ENCODE measurements at places on chromosomes 1 and 21. TPM values are rescaled to one million over a fixed set of nuclear protein-coding genes. Genes with fewer than 3 reads are reported as not detected.

DNA sequence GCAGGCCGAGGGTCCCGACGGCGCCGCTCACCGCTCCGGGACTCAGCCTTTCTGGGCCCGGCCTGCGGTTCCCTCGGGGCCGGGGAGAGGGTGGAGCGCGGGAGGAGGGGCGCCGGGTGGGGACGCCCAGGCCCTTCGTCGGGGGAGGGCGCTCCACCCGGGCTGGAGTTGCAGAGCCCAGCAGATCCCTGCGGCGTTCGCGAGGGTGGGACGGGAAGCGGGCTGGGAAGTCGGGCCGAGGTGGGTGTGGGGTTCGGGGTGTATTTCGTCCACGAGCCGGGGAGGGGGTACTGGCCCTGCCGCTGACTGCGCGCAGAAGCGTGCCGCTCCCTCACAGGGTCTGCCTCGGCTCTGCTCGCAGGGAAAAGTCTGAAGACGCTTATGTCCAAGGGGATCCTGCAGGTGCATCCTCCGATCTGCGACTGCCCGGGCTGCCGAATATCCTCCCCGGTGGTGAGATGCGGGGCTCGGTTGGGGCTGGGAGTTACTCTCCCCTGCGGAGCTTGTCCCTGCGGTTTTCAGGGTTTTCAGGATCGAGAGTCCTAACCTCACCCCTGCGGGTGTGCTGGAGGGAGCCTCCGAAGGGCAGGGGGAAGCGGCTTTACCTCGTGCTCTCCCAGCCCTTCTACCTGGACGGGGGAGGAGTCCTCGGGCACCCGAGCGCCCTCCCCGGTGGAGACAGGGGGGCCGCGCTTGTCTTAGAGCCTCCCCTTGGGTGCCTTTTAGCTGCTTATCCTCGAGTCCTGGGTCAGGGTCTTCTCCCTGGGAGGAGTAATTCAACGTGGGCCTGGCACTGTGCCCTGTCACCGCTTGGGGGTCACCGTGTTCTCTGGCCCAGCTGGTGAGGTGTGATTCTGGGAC is 2.1 kb downstream of the SAMD11 start:
- no peak for DNase-seq

GRCh38 chr21:32320059-32320458 is 21.4 kb downstream of the MRAP start:
- DNase-seq, result no peak

Gene SPRR2F
- not detected for total RNA-seq

GRCh38 chr1:107669996-107670395 is 295.0 kb downstream of the VAV3 start:
- DNase-seq, result no peak

GRCh38 chr1:112706505-112707220 is at the start of gene RHOC:
Gene RHOC, minus strand, starts transcription at chr1:112707127. Its CDS starts 3,328 bp downstream, at chr1:112703799.
- DNase-seq, result no peak

DNA sequence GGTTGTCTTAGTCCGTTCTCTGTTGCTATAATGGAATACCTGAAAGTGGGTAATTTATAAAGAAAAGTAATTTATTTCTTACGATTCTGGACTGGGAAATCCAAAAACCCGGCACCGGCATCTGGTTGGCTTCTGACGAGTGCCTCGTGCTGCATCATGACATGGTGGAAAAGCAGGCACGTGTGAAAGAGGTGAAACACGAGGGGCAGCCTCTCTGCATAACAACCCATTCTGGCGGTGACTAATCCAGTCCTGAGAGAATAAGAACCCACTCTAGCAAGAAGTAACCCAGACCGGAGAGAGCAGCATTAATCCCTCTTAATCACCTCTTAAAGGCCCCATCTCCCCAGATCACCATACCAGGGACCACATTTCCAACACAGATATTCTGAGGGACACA is 2.7 kb upstream of the EDEM3 start:
- no peak for DNase-seq

Gene S100A7A
- total RNA-seq, result not detected

DNA sequence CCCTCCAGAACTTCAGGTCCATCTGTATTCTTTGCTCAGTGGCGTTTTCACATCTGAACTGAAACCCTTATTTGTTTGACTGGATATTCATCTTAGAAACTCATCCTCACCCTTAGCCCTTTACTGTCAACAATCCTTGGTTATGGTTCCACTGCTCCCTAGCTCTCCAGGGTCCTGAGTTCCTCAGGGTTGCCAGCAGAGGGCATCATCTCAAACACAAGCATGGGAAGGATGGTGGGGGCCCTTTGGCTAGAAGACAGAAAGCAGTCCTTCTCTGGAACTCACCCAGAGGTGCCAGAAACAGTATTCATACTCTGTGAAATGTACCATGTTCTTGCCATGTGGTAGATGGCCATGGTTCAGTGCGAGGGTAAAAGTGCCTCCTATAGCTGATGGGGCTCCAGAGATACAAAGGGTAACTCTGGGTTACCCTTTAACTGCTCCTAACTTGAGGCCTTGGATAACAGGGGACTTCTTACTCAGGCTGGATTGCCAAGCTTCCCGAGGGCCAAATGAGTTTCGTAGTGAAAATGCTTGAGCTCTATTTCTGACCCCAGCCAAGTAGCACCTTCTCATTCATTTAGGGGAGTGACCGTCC is 11.3 kb downstream of the NCSTN start:
- DNase-seq, result no peak

DNA sequence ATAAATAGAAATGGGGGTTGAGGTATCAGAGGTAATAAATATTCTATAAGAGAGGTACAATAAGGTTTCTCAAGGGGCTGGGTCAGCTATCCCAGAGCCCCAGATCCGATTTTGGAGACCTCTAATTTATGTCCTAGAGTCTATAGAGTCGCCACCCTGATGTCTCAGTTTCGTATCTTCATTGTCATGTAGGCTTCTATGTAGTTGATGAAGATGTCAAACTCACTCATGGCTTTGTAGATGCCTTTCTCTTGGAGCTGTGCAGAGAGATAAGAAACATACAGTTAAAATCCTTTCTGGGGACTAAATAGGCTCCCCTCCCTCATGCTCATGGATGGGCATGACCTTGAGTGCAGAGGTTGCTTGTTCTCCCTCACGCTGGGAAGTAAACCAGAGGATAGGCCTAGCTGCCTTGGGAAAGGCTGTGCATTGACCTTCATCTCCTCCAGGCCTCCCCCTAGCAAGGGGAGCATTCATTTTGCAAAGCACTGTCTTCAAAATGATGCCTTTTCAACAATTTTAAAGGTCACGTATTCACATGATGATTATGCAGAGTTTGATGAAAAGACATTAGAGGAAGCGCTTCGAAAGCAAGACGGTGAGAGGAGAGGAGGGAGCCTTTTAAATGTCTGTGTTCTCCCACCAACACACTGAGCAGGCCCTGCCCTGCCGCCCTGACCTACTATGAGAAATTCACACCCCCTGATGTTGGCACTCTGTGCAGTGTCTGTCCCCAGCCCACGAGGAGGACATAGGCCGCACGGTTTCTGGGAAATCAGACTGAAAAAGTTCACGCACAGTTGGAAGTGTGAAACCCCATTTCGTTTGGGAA is 1.9 kb upstream of the IL19 start:
- DNase-seq, result no peak

Gene ISG15
- 338 TPM for total RNA-seq

DNA sequence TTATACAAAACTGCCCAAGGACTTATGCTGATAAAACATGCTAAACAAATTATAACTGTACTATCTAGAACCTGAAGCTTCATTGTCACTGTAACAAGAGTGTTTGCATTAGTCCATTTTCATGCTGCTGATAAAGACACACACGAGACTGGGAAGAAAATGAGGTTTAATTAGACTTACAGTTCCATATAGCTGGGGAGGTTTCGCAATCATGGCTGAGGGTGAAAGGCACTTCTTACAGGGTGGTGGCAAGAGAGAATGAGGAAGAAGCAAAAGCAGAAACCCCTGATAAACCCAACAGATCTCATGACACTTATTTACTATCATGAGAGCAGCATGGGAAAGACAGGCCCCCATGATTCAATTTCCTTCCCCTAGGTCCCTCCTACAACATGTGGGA is 100.4 kb downstream of the SPATA6 start:
- no peak for DNase-seq

GRCh38 chr21:18529254-18529653 is 125.7 kb upstream of the TMPRSS15 start:
- no peak for DNase-seq

DNA sequence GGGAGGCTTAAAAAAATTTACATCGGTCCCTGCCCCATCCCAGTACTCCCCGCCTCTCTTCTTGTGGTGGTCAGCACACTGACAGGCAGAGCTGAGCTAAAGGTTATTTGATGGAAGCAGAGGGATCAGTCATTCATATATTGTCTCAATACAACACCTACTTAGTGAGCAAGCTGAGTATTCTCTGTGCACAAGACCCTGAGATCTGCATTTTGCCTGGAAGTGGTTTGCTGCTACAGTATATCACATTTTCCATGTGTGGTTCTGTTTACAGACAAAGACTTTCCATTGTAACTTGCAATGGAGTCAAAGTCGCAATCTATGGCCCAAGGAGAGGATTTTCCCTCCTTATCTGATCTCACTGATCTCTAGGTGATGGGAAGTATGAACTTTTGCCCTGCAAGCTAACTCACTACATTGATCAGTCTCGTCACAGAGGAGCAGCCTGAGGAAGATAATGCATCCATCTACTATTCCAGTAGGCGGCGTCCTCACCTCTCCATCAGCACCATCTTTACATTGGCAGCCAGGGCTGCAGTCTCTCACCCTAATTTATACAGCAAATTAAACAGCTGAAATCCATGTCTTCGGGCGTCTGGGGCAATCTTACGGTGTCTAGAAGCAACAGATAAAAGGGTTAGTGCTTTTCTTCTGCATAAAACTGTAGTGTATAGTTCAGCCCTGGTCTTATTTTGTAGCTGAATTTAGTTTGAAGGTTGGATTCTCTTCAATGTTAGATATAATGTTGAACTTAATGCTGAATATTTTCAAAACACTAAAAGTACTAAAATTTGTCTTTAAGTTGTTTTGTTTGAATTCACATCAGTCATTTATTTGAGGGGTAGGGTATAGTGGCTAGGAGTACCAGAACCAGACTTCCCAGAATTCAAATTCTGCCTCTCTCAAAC is 3.2 kb upstream of the TRAF5 start:
- DNase-seq, result no peak

- no peak for DNase-seq
Observed at GRCh38 chr1:90204780-90205179, 209.9 kb downstream of the ZNF326 start.

Gene PLEKHA6
- 0.69 TPM for total RNA-seq

Gene ZBTB7B
- total RNA-seq, result 44.9 TPM

GRCh38 chr1:22207511-22208267 is 64.8 kb upstream of the WNT4 start:
- no peak for DNase-seq

DNA sequence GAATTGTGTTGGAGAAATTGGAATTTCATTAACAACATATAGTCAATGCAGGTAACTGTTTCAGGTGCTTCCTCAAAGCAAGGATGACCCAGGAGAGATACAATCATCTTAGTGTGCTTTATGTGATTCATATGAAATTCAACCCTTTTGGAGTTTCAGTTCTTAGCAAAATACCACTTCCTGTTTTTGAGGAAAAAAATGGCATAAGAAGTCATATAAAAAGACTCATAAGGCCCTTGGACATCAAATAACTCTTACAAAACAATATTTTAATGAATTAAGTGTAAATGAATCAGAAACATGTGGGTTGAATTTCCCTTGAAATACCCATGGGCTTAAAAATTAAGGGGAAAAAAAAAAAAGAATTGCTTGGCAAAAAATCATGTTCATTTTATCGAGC is 926.6 kb downstream of the LTN1 start:
- DNase-seq, result no peak

Gene ADGRL2
- total RNA-seq, result 0.43 TPM
